Activated CD8-positive, alpha-beta memory T cell treated with anti-CD3 and anti-CD28 coated beads for 4 hours (primary cell): ENCODE measurements at places on chromosomes 4 and X.

- no peak for DNase-seq
Observed at GRCh38 chr4:10091531-10092181, 24.9 kb downstream of the WDR1 start.

DNA sequence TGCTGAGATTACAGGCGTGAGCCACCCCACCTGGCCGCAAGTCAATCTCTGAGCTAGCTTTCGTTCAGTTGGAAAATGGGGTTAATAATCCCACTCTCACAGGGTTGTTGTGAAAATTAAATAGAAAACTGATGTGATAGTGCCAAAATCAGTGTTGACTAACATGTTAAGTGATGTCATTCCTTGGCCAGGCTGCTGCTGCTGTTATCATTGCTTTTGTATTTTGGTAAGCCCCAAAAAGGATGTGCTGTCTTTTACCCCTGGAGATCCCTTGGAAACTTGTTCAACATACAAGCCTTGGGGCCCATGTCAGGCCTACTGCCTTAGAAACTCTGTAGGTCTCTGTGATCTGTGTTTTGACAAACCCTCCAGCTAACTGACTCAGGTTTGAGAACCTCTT is 106.3 kb downstream of the AFF1 start:
- DNase-seq, result no peak

GRCh38 chr4:172850838-172851237 is 317.8 kb upstream of the GALNT7 start:
- DNase-seq, result no peak

- DNase-seq, result no peak
Observed at GRCh38 chr4:179586460-179586859, 2144.2 kb upstream of the AGA start.

GRCh38 chr4:110371016-110371770 is 104.8 kb upstream of the ENPEP start:
- DNase-seq, result no peak

- no peak for DNase-seq
Observed at GRCh38 chr4:137892134-137892533, 350.0 kb downstream of the SLC7A11 start.

GRCh38 chr4:24770032-24770584 is 25.3 kb upstream of the SOD3 start:
- no peak for DNase-seq

DNA sequence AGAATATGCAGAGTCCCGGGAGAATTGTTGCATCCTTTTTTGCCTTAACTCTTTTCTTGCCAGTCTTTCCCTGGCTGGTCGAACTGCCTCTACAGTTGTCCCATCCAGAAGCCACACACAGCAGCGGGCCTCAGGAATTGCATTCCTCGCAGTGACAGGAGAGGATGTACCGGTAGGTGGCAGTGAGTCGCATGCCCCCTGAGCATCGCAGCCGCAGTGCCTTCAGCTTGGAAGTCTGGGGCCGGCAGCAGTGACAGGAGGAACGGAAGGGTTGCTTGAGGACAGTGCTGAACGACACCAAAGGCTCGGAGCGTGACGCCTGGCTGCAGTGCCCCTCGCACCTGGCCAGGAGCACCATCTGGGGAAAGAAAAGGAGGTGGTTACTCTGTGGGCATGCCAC is 23.5 kb downstream of the NDP start:
- DNase-seq, result no peak

- no peak for DNase-seq
Observed at GRCh38 chr4:67051000-67051789, 494.1 kb downstream of the CENPC start.

GRCh38 chr4:74374561-74375327 is 9.8 kb downstream of the EREG start:
- no peak for DNase-seq

DNA sequence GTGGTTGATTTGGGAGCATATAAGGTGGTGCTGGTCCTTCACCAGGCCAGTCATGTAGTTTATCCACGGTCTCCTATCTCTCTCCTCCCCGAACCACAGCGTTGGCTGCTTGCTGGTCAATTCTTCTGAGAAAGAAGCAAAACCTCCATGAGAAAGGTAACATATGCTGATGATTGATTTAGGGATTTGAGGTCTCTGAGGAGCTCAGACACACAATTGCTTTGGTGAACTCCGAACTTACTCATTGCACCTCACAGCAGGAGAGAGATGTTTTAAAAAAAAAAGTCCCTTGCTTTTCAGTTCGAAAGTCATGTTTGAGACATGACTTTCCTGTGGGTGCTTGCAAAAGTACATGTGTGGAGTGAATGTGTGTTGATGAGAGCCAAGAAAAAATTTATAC is 100.2 kb downstream of the TSPAN7 start:
- no peak for DNase-seq

- no peak for DNase-seq
Observed at GRCh38 chr4:109072595-109072994, 229.9 kb downstream of the COL25A1 start.

DNA sequence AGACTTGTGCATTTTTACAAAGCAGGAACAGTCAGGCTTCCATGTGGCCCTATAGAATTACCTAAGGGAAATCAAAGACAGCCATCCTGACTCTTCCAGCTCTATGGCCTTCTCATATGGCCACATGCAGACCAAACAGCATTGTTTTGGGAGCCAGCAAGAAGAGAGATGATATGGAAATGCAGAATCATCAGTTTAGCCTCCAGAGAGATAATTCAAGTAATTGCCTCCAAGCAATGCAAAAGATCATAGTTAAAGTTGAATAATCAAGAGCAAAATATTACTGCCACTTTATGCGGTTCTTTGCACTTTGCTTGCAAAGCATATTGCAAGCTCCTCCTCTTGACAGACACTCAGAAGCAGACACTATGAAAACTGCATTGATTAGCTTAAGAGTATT is 207.4 kb downstream of the ARHGAP24 start:
- DNase-seq, result no peak

DNA sequence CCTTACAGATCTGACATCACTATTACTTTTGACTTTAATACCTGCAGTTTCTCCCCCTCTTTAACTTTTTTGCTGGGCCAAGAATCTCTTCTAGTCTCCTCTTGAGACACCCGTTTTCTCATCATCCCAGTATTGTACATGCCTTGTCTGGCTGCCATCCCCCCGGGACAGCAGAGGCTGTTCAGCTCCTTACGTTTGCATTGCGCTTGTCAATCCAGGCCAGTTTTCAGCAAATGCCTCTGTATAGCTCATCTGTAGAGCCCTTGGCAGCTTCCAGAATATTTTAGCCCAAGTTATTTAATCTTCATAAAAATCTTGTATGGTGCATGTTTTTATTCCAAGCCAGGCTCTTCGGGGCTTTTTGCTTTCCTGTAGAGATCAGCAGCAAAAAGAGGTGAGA is 22.3 kb upstream of the HOPX start:
- no peak for DNase-seq

- DNase-seq, result no peak
Observed at GRCh38 chr4:122534776-122535175, 78.3 kb upstream of the IL2 start.

- no peak for DNase-seq
Observed at GRCh38 chr4:7194251-7195140, 2.2 kb downstream of the SORCS2 start.

DNA sequence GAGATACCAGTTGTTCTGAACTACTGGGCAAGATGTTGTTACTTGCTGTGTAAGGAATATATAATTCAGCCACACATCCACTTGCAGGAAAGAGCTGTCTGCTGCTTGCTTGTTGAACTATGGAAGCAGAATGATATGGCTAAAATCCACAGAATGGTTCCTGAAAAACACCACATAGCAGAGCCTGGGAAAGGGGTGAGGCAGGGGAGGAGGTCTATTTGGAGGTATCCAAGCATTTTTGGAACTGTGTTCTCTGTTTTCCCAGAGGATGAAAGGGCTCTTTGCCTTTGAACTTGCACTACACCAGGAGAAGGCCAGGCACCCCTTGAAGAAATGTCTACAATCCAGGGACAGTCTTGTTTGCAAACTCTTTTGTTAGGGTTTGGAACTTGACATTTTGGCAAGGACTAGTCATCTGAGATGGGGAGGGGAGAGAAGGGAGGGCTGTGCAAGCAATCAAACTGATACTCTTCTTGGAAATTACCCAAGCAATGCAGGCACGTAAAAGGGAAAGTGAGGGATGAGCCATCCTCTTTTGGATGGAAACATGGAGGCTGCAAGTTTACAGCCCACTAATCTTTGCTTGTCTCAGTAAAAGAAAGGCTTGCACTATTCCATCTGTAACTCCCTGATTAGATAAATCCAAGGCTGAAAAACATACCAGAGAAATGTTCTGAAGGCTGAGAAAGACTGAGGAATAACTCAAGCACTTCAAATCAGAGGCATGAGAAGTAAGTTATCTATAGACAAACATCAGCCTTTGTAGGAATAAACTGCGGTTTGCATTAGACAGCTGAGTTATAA is 141.0 kb downstream of the TSPAN5 start:
- DNase-seq, result no peak

DNA sequence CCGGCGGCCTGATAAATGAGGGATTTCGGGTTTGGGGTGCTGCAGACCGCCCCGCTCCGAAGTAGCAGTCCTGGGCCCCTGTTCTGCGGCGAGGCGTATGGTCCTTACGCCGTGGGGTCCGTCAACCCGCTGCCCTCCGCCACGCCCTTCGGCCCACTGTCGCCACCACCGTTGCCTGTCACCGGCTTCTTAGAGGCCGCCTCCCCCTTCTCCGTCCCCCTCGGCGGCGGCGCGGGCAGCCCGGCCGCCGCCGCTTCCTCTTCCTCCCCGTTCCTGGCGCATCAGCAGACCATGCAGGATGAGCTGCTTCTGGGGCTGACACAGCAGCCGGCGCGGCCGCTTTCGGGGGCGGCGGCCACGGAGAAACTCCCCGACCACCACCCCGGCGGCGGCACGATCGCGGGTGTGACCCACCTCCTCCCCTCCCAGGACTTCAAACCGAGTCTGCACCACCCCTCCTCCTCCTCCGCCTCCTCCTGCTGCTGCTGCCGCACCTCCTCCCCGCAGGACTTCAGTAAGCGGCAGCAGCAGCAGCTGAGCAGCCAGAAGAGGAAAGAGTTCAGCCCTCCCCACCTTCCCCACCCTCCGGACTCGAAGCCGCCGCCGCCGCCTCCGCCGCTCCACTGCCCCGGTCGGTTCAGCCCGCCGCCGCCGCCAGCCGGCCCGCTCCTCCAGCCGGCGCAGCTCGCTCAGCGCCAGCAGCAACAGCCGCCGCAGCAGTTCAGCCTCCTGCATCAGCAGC is 549 bp downstream of the CPEB2 start:
- DNase-seq, result peak; percentile 66

- no peak for DNase-seq
Observed at GRCh38 chr4:159463235-159463634, 360.4 kb downstream of the RAPGEF2 start.

GRCh38 chrX:9483376-9483775 is 18.5 kb downstream of the TBL1X start:
- DNase-seq, result no peak

- DNase-seq, result no peak
Observed at GRCh38 chrX:67893931-67894330, 350.1 kb downstream of the AR start.

GRCh38 chr4:165656829-165657490 is 216.1 kb upstream of the TLL1 start:
- no peak for DNase-seq

GRCh38 chrX:31199056-31199839 is 127.4 kb upstream of the FTHL17 start:
- DNase-seq, result no peak

DNA sequence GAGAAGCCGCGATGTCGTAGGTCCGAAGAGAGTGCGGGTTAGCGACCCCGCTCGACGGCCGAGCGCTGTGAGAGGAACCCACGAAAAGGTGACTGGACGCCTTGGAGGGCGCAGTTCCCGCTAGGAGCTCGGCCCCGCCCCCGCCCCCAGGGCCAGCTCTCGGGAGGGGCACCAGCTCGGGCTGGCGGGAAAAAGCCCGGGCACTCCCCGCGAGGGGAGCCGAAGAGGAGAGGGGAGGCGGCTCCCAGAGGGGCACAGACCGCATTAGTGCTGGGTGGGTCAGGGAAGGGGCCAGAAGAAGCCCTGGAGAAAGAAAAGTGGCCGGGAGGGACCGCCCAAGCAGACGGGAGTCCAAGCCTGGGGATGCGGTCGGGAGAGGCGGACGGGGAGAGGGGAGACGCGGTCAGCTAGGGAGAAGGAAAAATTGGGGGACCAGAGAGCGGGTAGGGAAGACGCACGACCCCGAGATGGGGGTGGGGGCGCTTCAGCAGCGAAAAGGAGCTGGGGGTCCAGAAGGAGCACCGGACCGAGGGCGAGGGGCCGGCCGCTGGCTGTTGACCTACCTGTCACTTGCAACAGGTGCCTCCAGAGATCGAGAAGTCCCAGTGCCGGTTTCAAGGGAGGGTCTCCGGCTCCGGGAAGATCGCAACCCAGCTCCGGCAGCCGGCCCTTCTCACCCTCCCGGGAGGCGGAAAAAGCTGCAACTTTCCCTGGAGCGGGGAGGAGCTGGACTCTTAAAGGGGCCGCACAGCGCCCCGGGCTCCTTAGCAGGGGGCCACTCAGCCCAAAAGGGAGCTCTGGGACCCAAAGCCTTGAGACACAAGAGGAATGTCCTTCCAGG is at the start of gene SYTL4:
Gene SYTL4, minus strand, starts transcription at position 681 of the 841 bp plus-strand sequence. CDS start 30,084 bp downstream, outside the sequence.
- DNase-seq, result no peak

- DNase-seq, result no peak
Observed at GRCh38 chr4:79315891-79316290, 10.0 kb downstream of the NAA11 start.

- no peak for DNase-seq
Observed at GRCh38 chr4:101277671-101278070, 69.7 kb downstream of the PPP3CA start.

- DNase-seq, result no peak
Observed at GRCh38 chr4:87819281-87819919, 13.4 kb upstream of the MEPE start.

DNA sequence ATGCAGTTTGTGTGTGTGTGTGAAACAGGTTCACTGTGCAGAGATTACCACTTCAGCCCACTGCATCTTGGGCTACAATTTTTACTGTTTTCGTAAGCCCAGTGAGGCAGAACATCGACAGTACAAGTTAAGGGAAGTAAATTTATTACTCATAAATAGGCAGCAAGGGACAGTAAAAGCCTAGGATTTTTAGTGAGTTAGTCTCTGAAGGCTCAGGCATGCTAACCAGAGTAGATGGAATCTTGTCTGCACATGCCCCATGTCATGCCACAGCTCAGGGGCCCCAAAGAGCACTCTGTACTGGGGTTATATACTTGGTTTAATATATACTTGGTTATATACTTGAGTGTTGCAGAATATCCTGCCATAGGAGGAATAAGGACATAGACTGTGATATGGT is 825.7 kb downstream of the TECRL start:
- DNase-seq, result no peak
